ENCODE measurements at places on chromosomes 2 and 18. TPM values are rescaled to one million over a fixed set of nuclear protein-coding genes. Genes with fewer than 3 reads are reported as not detected.

TBR1 gene
- total RNA-seq = 0.17 TPM

VWA3B gene
- not detected for total RNA-seq

UGT1A4 gene
- 0.11 TPM for total RNA-seq

TUBA3E gene
- total RNA-seq = not detected

ERCC3 gene
- total RNA-seq = 70.2 TPM

NR4A2 gene
- 1.8 TPM for total RNA-seq

RAX gene
- 19.3 TPM for total RNA-seq

GRCh38 chr2:197950006-197950405, 145.6 kb downstream of the PLCL1 start:
- H3K27me3 ChIP-seq = no peaks in the 10 kb centered on the region
- H3K27ac ChIP-seq = no peak overlapping the region
- no peak overlapping the region for H3K4me3 ChIP-seq
- H3K4me1 ChIP-seq = no peaks in the 10 kb centered on the region

DNA sequence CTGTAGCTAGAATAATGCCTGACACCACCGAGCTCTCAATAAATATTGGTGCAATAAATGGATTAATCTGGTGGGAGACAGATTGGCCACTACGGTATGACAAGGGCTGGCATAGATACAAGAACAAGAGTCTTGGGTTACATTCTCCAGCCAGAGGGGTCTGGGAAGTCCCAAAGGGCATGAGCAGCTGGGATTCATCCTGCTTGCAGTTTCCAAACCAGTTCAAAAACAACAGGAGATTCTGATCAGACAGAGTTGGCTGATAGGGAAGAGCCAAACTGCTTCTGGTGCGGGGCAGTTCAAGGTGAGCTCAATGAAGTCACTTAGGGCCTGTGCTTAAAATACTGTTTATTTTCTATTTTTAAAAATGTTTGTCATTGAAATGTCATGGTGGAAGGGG, 266.9 kb downstream of the TNS1 start:
- H3K4me1 ChIP-seq = no peaks in the 10 kb centered on the region
- DNase-seq = no peak
- no peaks in the 10 kb centered on the region for H3K36me3 ChIP-seq
- H3K4me3 ChIP-seq = no peak overlapping the region

DNA sequence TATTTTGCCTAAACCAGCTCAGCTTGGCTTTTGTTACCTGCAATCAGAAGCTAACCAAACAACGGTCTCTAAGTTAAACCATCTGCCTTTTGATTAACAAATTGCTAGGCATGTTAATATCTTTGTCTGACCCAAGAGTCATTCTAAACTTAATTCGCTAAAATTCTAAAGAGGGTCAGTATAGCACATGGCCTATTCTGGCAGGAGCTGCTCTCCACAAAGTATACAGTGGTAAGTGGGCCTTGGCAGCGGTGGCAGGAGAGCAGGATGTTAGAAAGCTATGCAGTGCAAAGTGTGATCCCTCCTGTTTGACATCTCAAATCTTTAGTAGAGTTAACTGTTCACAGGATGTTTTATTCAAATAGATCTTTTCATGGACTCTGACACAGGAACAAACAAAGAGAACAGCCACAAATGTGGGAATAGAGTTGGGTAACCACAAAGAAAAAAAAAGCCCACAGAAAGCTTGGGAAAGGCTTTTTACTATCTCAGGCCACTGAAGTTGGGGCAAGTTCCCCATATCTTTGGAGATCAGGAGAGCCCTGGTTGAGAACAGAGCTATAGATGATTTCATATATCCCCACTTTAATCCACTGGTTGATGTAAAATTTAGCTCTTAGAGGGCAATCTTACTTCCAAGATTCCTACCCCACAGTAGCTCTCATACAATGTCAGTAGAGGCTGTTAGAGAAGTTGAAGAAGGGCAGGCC, 10.6 kb downstream of the CFAP210 start:
- no peak for DNase-seq
- H3K36me3 ChIP-seq = no peaks in the 10 kb centered on the region
- H3K4me3 ChIP-seq = no peak overlapping the region
- no peak overlapping the region for H3K27ac ChIP-seq
- no peaks in the 10 kb centered on the region for H3K4me1 ChIP-seq
- no peaks in the 10 kb centered on the region for H3K27me3 ChIP-seq

Measured in A673 (cell line).